T47D (cell line): ENCODE measurements at places on chromosomes 16 and 17.

DNA sequence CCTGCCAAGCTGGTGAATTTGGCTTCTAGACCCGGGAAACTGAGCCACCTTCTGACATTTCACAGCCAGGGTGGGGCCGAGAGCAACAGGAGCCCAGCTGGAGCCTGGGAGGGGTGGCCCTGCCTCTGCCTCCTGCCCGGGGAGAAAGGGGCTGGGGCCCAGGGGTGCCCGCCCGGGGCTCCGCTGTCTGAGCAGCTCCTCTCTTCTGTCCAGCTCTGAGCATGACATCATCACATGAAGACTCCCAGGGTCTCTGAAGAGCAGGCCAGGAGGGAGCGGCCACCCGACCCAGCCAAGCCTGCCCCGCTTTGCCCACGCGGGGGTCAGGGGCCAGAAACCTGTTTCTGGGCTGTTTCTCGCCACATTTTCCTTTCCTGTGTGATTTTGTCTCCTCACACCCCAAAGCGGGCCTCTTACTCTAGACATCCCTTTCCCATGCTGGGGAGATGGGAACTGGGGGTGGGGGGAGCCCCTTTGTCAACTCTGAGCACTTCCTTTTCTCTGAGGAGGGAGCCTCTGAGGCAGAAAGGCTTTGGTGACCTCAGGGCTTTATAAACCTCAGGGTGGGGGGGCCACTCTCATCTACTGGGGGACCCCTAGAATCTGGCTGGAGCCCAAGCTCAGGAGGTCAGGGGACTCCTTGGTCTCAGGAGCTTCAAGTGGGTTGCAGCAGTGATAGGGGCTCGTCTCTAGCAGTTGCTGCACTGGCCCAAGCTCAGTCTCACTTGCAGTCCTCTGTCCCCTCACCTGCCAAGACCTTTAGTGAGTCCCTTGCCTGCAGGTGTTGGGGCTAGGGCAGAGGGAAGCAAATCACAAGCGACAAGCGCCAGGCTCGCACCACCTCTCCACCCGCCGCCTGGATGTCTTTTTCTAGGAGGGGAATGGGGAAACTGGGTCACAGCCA, 7.6 kb downstream of the UBALD2 start:
- no peak for DNase-seq

GRCh38 chr16:75319513-75320411, 68.3 kb upstream of the BCAR1 start:
- DNase-seq = no peak

- peak; percentile 32 for DNase-seq
These were observed 818 bp upstream of the CBX8 start for GRCh38 chr17:79797492-79798298.

DNA sequence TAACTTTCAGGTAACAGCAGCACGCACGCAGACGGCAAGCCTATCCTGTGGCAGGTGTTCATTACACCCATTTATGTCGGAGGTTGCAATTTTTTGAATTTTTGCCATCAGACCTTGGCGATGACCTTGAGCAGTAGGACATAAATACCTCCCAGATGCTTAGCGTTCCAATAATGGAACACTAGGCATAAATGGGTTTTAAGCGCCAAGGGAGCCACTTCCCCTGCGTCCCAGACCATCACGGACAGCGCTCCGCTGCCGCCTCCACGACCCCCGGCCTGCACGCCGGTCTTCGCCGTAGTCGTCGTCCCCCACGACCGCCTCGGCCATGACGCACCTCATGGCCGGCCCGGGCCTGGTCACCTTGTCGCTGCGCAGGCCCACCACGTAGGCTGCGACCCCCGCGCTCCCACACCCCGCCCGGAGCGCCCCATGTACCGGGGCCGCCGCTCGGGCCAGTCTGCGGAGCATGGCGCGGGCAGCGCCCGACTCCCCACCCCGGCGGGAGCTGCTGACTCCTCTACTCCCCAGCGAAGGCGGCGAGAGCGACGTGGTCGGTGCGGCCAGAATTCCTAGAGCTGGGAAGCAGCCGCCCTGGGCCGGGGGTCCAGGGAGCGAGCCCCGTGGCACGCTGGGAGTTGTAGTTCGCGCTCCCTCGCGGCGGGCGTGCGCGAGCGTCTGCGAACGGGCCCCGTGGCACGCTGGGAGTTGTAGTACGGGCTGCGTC, 22.7 kb downstream of the TMEM235 start:
- DNase-seq = peak; percentile 86

GRCh38 chr16:83137894-83138293, 511.1 kb downstream of the CDH13 start:
- no peak for DNase-seq

- no peak for DNase-seq
These were observed 7.3 kb upstream of the SLX4 start for GRCh38 chr16:3618769-3619141.

DNA sequence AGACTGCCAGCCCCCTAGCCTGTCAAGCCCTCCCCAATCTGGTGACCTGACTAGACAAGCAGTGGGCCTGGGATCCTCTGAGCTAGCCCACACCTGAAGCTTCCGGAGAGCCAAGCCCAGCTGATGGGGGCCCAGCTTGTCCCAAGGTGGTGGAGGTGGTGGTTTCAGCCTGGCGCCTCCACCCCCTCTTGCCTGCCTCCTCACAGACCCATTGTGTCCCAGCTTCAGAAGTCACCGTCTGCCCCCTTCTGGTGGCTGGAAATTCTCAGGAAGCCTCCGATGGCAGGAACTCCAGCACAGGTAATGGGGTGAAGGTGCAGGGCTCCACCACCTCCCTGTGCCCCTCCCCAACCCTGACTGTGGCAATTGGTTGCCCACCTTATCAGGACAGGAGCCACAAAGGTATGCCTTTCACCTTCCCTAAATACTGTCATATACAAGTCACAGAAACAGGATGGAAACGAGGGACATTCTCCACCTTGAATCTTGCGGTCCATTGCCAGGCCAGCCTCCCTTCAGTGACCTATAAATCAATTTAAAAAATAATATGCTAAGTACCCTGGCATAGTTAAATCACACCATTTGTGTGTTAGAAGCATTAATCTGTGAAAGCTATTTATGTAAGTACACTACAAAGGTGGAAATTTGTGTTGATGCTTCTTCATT, 66.0 kb upstream of the ZNF423 start:
- peak; percentile 71 for DNase-seq

GRCh38 chr16:89411335-89411850, 79.0 kb downstream of the ANKRD11 start:
- DNase-seq = no peak

- DNase-seq = no peak
These were observed 31.3 kb downstream of the WNT9B start for GRCh38 chr17:46882666-46883065.

GRCh38 chr17:3794557-3795389, 6.2 kb downstream of the ITGAE start:
- DNase-seq = no peak
